ENCODE measurements at places on chromosomes 16 and 17.

DNA sequence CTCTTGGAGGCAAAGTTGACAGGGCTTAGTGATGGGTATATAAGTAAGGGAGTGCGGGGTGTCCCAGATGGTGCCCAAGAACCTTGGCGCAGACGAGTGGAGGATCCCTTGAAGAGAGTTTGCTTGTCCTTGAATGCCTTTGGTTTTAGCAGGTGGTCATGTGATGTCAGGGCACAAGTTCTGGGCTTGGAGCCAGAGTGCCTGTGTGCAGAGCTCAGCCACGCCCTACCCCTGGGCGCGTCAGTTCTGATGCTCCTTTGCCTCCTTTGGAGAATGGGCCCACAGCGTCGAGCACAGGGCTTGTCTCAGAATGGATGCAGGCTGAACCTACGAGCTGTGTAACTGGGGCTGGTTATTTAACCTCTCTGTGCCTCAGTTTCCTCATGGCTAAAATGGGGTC is 412.2 kb upstream of the EEF2KMT start:
- DNase-seq, result no peak

DNA sequence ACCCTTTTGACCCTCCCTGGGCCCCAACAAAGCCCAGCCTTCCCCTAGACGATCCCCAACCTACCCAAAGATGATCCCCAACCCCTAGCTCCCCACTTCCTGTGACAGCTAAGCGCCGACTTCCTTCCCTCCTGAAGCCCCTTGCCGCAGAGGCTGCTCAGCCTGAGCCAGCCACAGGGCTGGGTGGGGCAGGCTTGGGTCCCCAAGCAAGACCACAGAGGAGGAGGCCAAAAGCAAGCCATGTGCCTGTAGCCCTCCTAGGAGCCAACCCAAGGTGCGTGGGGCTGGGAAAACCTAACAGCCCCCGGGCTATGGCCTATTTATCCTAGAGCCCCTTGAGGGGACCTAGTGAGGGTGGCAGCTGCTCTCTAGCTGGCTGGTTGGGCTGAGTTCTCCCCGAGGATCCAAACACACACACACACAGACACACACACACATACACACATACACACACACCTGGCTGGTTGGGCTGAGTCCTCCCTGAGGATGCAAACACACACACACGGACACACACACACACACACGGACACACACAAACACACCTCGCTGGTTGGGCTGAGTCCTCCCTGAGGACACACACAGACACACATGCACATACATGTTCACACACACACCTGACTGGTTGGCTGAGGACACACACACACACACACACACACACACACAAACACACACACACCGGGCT is 4.8 kb downstream of the ARRB2 start:
- DNase-seq, result no peak

DNA sequence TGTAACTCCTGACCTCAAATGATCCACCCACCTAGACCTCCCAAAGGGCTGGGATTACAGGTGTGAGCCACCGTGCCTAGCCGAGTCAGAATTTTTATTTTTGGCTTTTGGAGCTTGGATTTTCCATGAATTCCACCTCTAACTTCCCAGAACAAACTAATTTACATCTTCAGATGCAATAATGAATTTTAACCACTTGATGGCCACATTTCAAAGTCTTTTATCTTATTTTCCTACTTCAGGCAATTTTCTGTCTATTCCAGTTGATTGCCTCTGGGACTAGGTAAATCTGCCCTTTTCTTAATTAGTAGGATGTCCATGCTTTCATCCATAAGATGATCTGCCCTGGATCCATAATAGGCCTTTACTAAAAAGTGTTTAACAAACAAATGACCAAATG is 156.4 kb upstream of the ANKFN1 start:
- no peak for DNase-seq

DNA sequence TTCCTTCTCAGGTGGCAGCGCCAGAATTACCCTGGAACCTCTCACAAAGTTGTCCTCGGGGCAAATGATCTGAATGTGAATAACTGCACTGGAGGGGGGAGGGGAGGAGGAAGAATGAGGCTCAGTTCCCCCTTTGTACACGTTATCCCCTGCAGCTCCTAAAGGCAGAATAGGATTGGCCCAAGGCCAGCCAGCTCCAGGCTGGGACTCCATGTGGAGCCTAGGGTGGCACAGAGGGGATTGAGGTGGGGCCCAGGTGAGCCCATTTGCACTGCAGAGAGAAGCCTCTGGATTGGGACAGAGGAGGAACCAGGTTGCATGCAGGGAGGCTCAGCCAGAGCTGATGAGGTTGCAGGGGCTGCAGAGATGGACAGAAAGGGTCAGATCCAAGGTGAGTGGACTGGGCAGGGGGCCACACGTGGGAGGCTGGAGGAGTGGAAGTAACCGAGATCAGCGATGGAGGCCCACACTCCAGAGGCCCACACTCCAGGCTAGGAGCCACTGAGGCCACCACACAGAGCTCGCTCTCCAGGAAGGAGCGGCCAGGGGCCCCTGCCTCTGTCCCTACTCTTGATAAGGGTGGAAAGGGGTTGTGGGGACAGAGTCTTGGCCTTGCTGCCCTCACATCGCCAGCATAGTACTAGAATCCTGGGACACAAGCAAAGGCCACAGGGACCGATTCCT is 78.6 kb downstream of the RBFOX3 start:
- DNase-seq, result no peak

- no peak for DNase-seq
These were observed 12.4 kb downstream of the USP10 start for GRCh38 chr16:84712138-84712671.

GRCh38 chr16:87607223-87607622 is 4.9 kb downstream of the JPH3 start:
- DNase-seq, result no peak

- DNase-seq, result peak; percentile 89
These were observed at the start of gene PRKCB for GRCh38 chr16:23835390-23836077. PRKCB (plus strand) TSS chr16:23835983.
